AG04449 (cell line): ENCODE measurements at places on chromosomes 5 and 9.

DNA sequence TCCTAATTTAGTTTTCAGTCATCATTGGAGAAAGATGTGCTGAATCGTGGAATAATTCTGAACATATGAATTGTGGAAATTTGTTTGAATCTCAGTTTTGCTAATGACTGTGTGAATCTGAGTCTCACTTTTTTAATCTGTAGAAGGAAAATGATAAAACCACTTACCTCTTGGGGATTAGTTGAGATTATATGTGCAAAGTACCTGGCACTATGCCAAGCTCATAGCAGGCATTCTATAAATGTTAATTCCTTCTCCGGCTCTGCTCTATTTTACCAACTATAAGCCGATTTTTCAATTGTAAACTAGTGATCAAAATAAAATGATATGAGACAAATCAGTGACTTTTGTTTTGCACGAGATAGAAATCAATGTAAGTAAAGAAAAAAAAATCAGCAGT is 290.8 kb downstream of the TRPM3 start:
- DNase-seq = no peak

DNA sequence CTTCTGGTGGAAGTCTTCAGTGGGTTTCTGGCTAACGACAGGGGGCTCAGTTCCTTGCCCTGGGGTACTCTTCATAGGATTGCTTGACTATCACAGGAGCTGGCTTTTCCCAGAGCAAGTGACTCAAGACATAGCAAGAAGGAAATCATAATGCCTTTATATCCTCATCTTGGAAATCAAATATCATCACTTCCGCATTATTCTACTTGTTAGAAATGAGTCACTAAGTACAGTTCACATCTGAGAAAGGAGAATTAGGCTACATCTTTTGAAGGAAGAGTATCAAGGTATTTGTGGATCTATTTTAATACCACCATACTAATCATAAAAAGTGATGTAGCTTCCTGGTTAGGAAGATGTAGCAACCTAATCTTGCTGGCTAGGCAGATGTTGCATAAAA is 148.2 kb upstream of the RAI14 start:
- no peak for DNase-seq

- peak; percentile 24 for DNase-seq
Measured at GRCh38 chr5:110702300-110702699, 24.2 kb downstream of the TMEM232 start.

DNA sequence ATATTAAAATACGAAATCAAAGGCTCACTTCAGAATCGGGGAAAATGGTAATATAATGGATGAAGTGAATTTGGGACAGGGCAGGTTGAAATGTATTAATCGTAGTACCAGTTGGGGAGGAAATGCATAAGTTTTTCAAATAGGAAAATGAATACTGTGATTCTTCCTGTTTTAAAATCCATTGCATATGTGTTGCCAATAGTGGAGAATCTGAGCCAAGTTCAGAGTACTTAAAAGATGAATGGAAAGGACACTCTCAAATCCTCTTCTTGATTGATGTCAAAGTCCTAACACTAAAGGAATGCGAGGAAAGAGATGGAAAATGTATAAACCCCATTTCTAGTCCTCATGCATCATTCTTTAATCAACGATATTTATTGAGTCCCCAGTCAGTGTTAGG is 160.9 kb upstream of the CCNG1 start:
- no peak for DNase-seq

GRCh38 chr5:135708481-135709207 is 125.8 kb upstream of the SLC25A48 start:
- no peak for DNase-seq

DNA sequence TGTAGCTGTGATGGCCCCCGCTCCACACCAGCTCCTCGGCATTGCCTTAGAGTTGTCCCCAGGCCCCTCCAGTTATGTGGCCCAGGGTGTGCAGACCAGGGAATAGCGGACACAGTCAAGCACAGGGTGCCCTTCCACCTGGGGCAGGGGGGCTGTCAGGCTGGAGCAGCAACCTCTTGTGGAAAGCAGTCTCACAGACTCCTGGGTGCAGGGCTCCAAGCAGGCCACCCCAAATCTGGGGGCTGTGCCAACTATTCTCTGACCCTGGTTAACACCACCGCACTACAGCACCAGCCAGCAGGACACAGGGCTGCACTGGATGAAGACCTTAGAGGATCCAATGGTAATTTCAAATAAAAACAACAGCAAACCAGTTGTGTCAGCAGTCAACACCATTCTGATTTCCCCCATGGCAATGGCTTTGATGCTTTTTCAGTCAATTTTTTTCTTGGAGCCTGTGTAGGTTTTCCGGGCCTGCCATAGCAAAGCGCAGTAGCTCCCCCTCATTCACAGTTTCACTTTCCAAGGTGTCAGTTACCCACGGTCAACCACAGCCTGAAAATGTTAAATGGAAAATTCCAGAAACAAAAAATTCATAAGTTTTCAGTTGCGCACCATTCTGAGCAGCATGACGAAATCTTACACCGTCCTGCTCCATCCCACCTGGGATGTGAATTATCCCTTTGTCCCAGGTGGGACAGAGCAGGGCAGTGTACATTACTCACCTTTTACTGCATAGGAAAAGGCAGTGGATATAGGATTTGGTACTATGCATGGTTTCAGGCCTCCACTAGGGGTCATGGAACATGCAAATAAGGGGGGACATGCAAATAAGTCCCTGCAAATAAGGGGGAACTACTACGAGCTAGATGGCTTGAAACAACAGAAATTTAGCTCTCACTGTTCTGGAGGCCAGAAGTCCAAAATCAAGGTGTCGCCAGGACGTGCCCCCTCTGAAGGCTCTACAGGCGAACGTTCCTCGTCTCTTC is 49.0 kb downstream of the C5orf15 start:
- DNase-seq = no peak

- DNase-seq = no peak
Measured at GRCh38 chr9:81108821-81109220, 580.5 kb downstream of the TLE1 start.

DNA sequence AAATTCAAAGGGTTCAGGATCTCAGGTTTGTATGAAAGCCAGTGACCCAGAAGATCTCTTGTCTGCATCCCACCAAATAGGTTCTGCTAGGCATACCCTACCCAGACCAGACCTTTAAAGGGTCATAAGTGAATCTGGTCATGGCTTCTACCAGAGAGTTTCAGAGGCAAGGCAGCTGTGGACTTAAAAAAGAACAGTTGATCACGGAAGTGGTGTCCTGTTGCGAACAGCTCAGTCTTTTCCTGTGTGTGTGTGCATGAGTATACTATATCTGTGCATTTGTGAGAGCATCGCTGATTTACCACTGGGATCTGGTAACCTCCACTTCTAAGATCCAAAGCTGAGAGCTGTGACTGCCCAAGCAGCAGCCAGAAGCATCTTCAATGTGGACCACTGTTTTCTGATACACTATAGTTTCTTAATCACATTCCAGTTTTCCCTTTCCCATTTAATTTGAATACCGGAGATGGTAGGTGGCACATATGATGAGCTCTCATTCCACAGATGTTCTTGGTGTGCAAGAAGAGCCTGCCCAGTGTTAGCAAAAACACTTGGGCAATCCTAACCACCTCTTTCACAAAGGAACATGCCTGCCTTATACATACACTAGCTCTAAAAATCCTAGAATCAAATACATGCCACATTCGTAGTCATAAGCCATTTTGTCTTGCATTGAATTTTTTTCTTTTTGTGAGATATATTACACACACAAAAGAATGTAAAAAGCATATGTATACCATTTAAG is 36.2 kb upstream of the OR2S2 start:
- no peak for DNase-seq

DNA sequence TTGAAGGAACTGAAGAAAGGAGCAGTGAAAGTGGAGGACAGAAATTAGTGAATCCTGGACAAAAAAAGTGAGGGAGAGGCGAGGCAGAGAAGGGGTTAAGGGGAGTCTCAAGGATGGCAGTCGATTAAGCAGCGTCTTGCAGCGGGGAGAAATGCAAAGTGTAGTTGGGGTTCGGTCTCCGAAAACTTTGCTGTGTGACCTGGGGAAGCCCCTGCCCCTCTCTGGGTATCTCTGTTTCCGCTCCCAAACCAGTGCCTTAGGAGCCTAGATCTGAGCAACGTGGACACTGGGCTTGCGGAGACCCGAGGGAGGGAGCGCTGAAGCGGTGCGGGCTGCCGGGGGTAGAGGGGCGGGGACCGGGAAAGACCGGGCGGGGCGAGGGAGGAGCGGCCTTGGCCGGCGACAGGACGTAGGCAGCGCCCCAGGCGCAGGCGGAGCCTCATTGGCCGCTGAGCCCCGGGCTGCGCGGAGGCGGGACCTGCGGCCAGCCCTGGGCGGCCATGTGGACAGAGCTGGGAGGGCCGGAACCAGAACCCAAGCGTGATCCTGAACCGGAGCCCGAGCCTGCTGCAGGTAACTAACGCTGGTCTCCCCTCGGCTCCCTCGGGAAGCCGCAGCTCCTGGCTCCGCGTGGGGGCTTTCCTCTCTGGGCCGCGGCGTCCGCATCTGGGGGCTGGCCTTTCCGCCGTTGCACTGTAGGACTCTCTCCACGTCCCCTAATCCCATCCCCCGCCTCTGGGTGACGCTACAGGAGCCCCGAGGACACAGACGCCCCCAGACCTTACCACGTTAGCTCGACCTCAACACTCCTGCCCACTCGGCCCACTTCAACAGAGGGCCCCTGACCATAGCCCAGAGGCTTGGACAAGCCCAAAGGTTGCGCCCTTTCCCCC is at the start of gene ALDH1B1:
Gene ALDH1B1, plus strand, starts transcription at position 468 of the 893 bp plus-strand sequence. CDS start 3,047 bp downstream, outside the sequence.
- no peak for DNase-seq
